ENCODE measurements at places on chromosomes 7 and 10.

- DNase-seq, result no peak
Observed at GRCh38 chr10:95588025-95588424, 26.9 kb upstream of the SORBS1 start.

- DNase-seq, result no peak
Observed at GRCh38 chr7:132207211-132207610, 369.1 kb downstream of the PLXNA4 start.

GRCh38 chr10:1966712-1967376 is 229.5 kb upstream of the ADARB2 start:
- no peak for DNase-seq

DNA sequence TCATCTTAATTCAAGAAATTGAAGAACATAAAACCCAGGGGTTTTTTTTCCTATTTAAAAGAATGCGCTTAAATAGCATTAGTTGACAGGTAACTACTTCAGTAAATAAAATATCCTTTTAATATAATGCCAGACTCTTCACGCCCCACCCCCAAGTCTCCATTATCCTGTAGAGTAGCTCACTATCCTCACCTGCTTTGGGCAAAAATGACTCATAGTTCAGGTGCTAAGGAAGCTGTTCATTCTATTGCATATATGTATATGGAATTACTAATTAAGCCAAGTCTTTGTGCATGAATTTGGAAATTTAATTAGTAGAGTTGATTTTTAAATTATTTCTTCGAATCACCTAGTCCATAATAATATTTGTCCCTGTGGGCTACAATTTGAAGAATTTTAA is 656.8 kb upstream of the ANKRD30A start:
- no peak for DNase-seq

DNA sequence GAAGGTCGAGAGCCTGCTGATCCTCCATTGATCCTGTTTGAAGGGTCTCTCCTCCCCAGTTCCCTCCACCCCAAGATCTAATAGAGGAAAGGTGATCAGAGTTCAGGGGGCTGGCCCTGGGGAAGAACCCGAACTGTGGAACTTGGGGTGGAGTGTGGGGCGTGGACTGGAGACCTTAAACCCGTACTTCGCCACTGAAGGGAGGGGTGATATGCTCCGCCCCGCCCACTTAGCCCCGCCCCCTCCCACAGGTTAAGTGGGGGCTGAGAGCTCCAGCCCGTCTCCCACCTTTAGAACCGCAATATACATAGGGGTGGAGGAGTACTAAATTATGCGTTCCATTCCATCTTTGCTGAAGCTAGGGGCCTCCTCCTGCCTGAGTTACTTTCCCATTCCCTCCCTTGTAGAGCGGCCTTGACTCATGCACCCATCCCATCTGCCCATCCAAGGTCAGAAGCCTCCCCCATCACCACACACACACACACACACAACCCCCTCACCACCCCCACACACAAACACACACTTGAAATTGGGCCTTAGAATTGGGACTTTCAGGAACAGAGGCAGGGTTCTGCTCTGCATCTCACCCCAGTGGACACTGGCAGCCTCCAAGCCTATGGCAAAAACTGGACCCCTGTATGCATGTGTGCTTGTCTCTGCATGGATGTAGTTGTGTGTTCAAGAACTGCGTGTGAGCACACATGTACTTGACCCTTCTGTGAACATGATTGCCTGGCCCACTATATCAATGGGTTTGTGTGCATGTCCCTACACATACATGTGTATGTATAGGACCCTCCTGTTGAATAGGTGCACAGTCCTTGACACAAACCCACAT is 991 bp downstream of the SEMA4G start:
- no peak for DNase-seq

Measured in stimulated activated CD8-positive, alpha-beta memory T cell treated with anti-CD3 and anti-CD28 coated beads, Interleukin-15, amount 100 ng/mL, for 24 hours (primary cell).